ENCODE measurements at places on chromosomes 3 and 15.

- no peak for DNase-seq
- H3K4me1 ChIP-seq, result peaks cover 33% of the 10 kb centered on the region
- H3K27me3 ChIP-seq, result no peaks in the 10 kb centered on the region
Observed at GRCh38 chr15:66253418-66254088, at the start of gene MEGF11. Gene MEGF11 (minus strand): TSS chr15:66253750. CDS start chr15:66128403, 125,347 bp downstream.

DNA sequence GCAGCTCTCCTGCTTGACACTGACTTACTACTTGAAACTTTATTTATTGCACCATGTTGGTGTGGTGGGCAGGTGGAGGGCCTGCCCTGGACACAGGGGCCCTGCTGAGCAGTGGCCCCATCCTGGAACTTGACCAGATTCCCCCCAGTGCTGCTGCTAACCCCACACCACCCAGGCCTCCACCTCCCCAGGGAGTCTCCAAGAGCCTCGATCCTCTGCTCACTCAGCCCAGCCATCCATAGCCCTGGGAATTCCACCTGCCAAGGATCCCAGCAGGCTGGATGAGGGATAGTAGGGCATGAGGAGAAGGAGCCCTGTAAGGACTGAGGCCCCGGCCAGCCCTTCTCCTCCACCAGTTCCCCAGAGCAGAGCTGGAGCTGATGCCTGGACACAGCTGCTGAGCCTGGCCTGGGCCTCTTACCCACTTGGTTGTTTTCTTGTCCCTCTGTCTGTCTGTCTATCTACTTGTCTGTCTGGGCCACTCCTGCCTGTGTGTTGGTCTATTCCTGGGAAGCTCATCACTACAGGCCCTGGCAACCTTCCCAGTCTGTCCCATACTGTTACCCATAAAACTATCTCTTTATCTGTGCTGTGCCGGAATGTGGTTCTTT lies 2.8 kb downstream of the CHAC1 start:
- no peaks in the 10 kb centered on the region for H3K27me3 ChIP-seq
- peak overlapping the region; percentile 72 for H3K27ac ChIP-seq
- H3K4me3 ChIP-seq, result no peak overlapping the region
- no peak for DNase-seq
- H3K4me1 ChIP-seq, result peaks cover 55% of the 10 kb centered on the region
- no peaks in the 10 kb centered on the region for H3K36me3 ChIP-seq

DNA sequence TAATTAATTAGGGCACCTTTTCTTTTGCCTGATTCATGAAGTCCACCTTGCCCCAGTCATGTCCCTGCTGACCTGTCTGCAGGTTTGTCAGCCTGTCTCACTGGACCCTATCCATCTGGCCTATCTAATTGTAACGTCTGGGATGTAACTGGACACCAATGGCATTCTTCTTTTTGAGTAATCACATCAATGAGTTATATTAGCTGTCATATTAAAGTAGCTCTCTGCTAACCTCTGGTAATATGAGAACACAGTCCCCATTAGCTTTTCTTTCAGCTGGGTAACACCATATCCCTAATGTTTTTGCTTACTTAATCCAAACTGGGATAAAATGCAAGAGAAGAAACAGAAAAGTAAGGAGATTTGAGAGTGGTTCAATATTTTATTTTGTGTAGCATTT lies 166.2 kb upstream of the VEPH1 start:
- no peaks in the 10 kb centered on the region for H3K36me3 ChIP-seq
- no peak overlapping the region for H3K27ac ChIP-seq
- no peaks in the 10 kb centered on the region for H3K27me3 ChIP-seq
- H3K4me3 ChIP-seq, result no peak overlapping the region
- H3K4me1 ChIP-seq, result no peaks in the 10 kb centered on the region

GRCh38 chr3:27357665-27358258 lies 11.4 kb downstream of the NEK10 start:
- no peak overlapping the region for H3K4me3 ChIP-seq
- H3K4me1 ChIP-seq, result no peaks in the 10 kb centered on the region
- no peaks in the 10 kb centered on the region for H3K36me3 ChIP-seq

DNA sequence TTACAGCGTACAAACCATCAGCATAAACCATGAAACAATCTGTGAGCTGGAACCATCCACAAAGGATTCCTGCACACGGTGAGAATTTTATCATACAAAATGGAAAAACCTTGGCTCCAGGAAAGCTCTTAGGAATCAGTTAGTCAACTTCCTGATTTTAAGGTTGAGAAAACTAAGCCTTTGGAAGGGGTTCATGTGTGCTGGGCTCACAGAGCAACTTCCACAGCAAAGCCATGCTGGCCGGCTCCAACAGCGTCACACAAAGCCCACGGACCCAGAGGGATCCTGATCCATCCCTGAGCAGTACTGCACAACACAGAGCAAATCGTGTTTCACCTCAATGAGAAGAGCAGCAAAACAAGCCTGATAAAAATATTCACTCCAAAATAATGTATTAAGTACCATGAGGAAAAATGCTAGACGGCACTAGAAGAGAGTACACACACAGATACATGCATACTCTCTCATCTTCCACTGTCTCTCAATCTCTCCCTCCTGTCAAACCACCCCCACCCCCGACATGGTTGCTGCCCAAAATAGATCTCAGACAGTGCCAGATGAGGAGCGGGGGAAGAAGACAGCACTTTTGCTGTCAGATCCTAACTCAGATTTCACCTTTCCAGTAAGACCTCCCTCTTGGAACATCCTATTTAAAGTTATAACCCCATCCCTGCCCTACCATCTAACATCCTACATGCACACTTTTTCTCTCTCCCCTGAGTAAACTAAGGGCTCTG lies 58.6 kb downstream of the MB21D2 start:
- no peaks in the 10 kb centered on the region for H3K27me3 ChIP-seq
- H3K27ac ChIP-seq, result no peak overlapping the region
- no peak for DNase-seq
- H3K4me1 ChIP-seq, result no peaks in the 10 kb centered on the region
- H3K4me3 ChIP-seq, result no peak overlapping the region
- H3K36me3 ChIP-seq, result no peaks in the 10 kb centered on the region

All from tibial artery (tissue), 4 donors.